Lung (tissue), 17 donors: ENCODE measurements at places on chromosomes 13 and 19. TPM values are rescaled to one million over a fixed set of nuclear protein-coding genes. Genes with fewer than 3 reads are reported as not detected.
A peak's percentile ranks its signal among the peaks of the same experiment; 100 is the strongest.

Gene EFNA2
- not detected for total RNA-seq

DNA sequence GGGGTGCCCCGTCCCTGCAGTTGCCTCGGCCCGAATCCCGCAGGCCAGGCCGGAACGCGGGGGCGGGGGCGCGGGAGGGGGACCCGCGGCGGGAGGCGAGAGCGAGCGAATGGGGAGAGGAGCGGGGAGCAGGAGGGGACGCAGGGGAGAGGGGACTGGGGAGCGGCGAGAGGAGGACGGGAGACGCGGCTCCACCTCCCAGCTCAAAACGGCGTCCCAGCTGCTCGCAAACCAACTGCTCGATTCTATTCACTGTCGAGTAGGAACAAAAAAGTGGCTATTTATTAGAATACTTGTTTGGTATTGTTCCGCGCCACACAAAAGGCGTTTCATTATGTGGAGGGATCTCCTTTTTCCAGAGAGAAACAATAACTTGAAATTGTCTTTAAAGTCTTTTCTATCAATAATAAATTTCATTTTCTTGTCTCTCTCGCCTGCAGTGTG, 10.6 kb upstream of the SOX1 start:
- no peak for DNase-seq
- H3K4me1 ChIP-seq, result peaks cover 9% of the 10 kb centered on the region
- no peaks in the 10 kb centered on the region for H3K36me3 ChIP-seq

DNA sequence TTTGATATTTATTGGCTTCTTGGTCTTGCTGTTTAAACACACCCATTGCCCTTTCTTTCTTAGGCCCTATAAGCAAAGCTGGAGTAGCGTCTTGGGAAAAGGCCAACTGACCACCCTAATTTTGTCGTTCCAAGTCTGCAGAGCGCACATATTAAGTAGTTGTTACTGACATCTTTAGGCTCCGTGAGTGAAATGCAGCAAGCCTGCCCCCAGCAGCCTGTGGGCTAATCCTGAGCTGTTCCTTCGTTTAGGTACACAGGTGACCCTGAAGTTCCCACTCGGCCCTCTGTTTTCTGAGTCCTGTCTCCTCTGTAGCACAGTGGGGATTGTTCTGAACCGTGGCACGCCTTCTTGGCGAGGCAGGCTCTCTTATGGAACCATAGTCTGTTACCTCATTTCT, 170.5 kb downstream of the STK24 start:
- H3K36me3 ChIP-seq, result peaks cover 15% of the 10 kb centered on the region
- no peaks in the 10 kb centered on the region for H3K27me3 ChIP-seq
- H3K4me3 ChIP-seq, result no peak overlapping the region
- DNase-seq, result peak; percentile 60
- H3K27ac ChIP-seq, result no peak overlapping the region

DNA sequence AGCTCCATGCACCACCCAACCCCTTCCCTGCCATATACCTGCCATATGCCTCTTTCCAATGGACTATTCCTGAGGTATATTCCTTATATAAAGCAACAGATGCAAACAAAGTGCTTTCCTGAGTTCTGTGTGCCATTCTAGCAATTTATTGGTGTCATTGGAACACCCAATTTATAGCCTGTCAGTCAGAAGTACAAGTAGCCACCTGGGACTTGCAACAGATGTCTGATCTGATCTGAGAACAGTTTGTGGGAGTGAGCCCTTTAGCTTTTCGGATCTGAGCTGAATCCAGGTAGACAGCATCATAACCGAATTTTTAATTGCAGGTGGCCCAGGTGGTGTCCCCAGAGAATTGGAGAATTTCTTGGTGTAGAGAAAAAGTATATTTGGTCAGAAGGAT, 963 bp upstream of the FPR3 start:
- H3K4me1 ChIP-seq, result peaks cover 4% of the 10 kb centered on the region
- DNase-seq, result no peak
- no peaks in the 10 kb centered on the region for H3K36me3 ChIP-seq
- H3K27me3 ChIP-seq, result no peaks in the 10 kb centered on the region
- no peak overlapping the region for H3K4me3 ChIP-seq

DNA sequence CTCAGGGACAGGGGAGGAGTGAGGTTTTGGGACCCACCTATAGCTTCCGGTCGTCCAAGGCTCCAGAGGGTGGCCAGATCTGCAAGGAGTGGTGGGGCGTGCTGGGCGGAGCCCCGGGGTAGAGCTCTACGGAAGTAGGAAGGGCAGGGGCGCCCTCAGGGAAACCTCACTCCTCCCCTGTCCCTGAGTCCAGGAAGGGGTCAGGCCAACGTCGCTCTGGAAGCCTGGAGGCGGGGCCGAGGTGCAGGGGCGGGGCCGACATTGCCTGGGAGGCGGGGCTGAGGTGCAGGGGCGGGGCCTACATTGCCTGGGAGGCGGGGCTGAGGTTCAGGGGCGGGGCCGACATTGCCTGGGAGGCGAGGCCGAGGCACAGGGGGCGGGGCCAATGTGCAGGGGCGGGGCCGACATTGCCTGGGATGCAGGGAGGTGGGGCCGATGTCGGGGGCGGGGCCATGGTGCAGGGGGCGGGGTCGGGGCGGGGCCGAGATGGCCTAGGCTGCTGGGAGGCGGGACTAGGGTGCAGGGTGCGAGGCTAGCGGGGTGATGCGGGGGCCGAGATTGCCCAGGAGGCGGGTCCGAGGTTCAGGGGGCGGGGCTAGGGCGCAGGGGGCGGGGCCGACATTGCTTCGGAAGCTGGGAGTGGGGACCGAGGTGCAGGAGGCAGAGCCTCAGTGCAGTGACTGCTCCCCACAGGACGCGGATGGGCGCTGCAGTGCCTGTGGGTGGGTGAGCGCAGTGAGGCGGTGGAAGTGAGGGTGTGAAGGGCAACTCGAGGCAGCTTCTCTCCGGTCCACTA, 4.9 kb upstream of the PALM start:
- H3K4me3 ChIP-seq, result no peak overlapping the region
- DNase-seq, result no peak
- no peaks in the 10 kb centered on the region for H3K36me3 ChIP-seq
- H3K4me1 ChIP-seq, result peaks cover 5% of the 10 kb centered on the region
- H3K27ac ChIP-seq, result no peak overlapping the region

- no peaks in the 10 kb centered on the region for H3K27me3 ChIP-seq
- DNase-seq, result peak; percentile 64
- H3K4me3 ChIP-seq, result no peak overlapping the region
- H3K27ac ChIP-seq, result no peak overlapping the region
Observed at GRCh38 chr13:39684531-39685137, 29.2 kb downstream of the COG6 start.

Gene KLK14
- 0.46 TPM for total RNA-seq

DNA sequence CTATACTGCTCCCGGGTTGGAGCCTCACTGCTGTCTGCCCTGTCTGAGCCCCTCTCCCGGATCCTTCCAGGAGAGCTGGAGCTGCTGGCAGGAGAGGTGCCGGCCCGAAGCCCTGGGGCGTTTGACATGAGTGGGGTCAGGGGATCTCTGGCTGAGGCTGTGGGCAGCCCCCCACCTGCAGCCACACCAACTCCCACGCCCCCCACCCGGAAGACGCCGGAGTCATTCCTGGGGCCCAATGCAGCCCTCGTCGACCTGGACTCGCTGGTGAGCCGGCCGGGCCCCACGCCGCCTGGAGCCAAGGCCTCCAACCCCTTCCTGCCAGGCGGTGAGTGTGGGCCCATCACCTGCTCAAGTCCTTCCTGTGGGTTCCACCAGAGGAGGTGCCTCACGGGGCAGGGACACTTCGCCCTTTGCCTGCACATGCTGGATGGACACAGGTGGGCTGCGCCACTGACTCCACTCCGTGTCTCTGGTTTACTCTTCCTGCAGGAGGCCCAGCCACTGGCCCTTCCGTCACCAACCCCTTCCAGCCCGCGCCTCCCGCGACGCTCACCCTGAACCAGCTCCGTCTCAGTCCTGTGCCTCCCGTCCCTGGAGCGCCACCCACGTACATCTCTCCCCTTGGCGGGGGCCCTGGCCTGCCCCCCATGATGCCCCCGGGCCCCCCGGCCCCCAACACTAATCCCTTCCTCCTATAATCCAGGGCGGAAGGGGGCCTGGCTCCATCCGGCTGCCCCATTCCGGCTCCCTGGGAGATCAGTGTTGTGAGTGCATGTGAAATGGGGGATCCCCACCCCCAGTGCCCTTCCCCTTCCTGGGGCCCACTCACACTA, 19.8 kb downstream of the EPN1 start:
- no peak overlapping the region for H3K27ac ChIP-seq
- DNase-seq, result no peak
- H3K4me1 ChIP-seq, result no peaks in the 10 kb centered on the region
- H3K27me3 ChIP-seq, result no peaks in the 10 kb centered on the region
- H3K36me3 ChIP-seq, result peaks cover 8% of the 10 kb centered on the region

DNA sequence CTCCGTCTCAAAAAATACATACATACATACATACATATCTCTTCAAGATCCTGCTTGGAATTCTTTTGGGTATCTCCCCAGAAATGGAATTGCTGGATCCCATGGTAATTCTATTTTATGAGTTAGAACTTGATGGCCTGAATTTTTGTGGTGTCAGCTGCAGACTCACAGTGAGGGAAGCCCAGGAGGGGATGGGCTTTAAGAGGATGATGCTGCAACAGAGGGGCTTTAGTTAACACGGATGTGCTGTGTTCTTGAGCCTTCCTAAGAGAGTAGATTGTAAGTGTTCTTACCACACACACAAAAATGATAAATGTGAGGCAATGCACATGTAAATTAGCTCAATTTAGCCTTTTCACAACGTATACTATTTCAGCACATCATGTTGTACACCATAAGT, 31.8 kb downstream of the CACNG6 start:
- no peaks in the 10 kb centered on the region for H3K36me3 ChIP-seq
- H3K4me1 ChIP-seq, result no peaks in the 10 kb centered on the region
- H3K27ac ChIP-seq, result no peak overlapping the region
- no peak for DNase-seq
- H3K4me3 ChIP-seq, result no peak overlapping the region

Gene GPR4
- total RNA-seq, result 1.3 TPM

GRCh38 chr19:41649827-41650226, 23.0 kb upstream of the CEACAM4 start:
- H3K27ac ChIP-seq, result no peak overlapping the region
- no peak overlapping the region for H3K4me3 ChIP-seq
- peaks cover 8% of the 10 kb centered on the region for H3K27me3 ChIP-seq
- H3K36me3 ChIP-seq, result no peaks in the 10 kb centered on the region

Gene GRIN3B
- total RNA-seq, result 2.6 TPM

Gene ZNF541
- not detected for total RNA-seq

Gene IRS2
- total RNA-seq, result 12.9 TPM

DNA sequence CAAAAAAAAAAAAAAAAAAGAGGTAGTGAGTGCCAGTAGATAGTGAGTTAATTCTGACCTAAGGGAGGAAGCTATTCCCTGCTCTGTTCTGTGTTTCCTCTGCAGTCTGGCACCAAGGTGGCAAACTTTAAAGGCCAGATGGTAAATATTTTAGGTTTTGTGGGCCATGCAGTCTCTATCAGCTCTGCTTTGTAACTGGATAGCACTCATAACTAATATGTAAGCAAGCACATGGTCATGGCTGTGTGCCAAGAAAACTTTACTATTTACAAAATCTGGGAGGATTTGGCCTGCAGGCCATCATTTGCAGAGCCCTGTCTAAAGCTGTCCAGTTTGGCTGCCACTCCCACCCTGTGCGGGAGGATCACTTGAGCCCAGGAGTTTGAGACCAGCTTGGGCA, 4.3 kb downstream of the PIN1 start:
- no peak overlapping the region for H3K4me3 ChIP-seq
- H3K27ac ChIP-seq, result no peak overlapping the region
- H3K27me3 ChIP-seq, result no peaks in the 10 kb centered on the region

GRCh38 chr13:66367356-66367755, 862.8 kb downstream of the PCDH9 start:
- no peak overlapping the region for H3K4me3 ChIP-seq
- no peaks in the 10 kb centered on the region for H3K36me3 ChIP-seq
- no peaks in the 10 kb centered on the region for H3K4me1 ChIP-seq

DNA sequence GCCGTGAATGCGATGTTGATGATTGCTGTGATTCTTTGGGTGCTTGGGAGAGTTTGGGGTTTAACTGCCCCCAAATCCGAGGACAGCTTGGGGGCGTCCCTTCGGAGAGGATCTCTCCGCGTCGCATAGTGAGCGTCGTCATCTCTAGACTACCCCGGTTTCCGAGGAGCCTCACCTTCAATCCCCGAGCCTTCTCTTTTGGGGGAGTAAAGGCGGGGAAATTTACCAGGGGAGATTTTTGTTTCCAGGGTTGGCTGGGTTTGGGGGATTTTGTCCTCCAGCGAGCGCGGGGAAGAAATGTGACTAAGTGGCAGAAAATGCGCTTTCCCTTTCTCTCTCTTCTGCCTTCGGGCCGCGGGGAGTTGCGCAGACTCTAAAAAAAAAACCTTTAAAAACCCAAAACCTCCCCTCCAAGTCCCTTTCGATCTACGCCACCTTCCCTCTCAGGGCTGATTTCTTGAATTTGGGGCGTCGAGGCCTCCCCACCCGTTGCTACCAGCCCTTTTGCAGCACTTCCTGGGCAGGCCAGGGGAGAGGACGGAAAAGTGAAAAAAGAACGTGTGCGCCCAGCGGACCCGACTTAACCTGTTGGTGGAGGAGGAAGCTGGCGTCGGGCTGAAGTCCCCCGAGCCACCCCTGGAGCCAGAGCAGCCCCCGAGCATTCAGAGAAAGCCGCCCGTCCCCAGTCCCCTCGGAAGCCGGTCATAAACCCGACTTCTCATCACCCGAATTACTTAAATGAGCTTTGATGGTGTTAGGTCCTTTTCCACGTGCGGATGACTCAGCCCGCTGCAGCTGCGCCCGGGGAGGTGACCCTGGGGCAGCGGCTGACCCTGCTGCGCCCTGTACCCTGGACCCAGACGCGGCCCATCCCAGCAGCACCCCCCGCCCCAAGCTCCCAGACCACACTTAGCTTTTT, 17.7 kb downstream of the NFIX start:
- H3K36me3 ChIP-seq, result no peaks in the 10 kb centered on the region
- H3K27me3 ChIP-seq, result no peaks in the 10 kb centered on the region
- DNase-seq, result peak; percentile 40

- DNase-seq, result no peak
- H3K4me3 ChIP-seq, result no peak overlapping the region
- no peaks in the 10 kb centered on the region for H3K27me3 ChIP-seq
- no peak overlapping the region for H3K27ac ChIP-seq
- peaks cover under 1% of the 10 kb centered on the region for H3K4me1 ChIP-seq
Observed at GRCh38 chr13:40996426-40997092, 22.6 kb downstream of the ELF1 start.

Gene EDNRB
- 155 TPM for total RNA-seq

- H3K27me3 ChIP-seq, result no peaks in the 10 kb centered on the region
- H3K4me1 ChIP-seq, result no peaks in the 10 kb centered on the region
- no peak for DNase-seq
- H3K27ac ChIP-seq, result peak overlapping the region; percentile 87
- no peaks in the 10 kb centered on the region for H3K36me3 ChIP-seq
Observed at GRCh38 chr19:12782174-12782423, 6.7 kb upstream of the HOOK2 start.

Gene CAMSAP3
- total RNA-seq, result 18.3 TPM
